ELF-1 (cell line): ENCODE measurements at places on chromosomes 11 and 22.

GRCh38 chr22:43313244-43313889 lies 29.8 kb downstream of the SCUBE1 start:
- no peak for DNase-seq

- no peak for DNase-seq
These were observed 1641.1 kb downstream of the FAM181B start for GRCh38 chr11:81092522-81092921.

- no peak for DNase-seq
These were observed 302.5 kb upstream of the ISX start for GRCh38 chr22:34763496-34763895.

- DNase-seq, result no peak
These were observed 12.6 kb upstream of the FJX1 start for GRCh38 chr11:35605706-35606105.

DNA sequence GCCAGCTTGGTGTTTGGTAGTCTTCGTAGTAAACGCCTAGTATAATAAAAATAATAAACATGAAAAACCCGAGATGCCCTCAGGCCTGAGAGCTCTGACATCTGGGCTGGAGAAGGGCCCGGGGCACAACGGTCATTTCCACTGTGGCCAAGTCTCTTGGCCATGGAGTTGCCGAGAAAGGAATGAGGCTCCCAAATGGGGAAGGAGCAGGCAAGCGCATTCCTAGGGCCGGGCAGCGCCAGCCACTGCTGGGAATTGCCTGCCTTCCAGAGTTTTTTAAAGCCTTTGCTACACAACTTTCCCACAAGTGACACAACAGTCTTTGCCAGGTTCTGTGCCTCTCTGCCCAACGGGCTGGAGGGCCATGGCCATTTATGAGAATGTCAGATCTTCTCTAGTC lies 103.4 kb downstream of the NAV2 start:
- no peak for DNase-seq

GRCh38 chr11:69369210-69369825 lies 75.4 kb downstream of the MYEOV start:
- DNase-seq, result no peak

- no peak for DNase-seq
These were observed 26.7 kb upstream of the PRSS23 start for GRCh38 chr11:86773513-86774252.

DNA sequence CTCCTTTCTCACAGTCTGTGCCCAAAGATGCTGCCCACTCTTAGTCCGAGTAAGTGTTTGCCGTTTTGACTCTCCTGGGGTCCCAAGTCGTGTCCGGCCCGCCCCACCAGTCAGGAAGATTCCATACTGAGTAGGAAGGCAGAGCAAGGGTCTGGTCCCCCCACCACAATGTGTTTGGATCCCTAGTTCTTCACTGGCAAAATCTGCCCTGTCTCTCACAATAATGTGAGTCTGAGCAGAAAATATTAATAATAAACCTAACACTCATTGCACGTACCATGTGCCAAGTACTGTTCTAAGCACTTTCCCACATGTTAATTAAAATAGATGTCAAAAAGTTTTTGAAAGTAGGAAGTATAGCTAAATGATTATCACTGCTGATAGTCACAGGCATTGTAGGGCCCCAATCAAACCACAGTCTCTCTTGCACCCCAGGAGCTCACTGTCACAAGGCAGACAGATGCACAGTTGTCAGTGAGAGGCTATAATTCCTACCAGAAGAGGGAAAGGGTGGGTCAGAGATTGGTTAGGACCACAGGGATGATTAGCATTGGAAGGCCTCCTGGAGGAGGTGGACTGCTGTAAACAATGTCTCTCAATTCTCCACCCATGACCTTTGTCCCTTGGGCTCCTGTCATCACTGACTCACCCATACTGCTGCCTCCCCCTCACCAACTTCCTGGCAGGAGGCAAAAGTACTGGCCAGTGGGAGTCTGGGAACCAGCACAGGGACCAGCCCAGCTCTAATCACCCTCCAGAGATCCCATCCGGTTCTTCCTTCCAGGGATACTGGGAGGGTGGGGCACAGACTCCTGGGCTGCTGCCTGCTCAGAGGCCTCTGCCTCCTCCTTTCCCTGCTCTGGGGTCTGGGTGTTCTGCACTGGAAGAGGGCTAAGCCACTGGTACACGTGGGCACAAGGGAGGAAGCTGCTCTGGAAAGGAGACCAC lies 1.0 kb upstream of the POLD4 start:
- peak; percentile 80 for DNase-seq

DNA sequence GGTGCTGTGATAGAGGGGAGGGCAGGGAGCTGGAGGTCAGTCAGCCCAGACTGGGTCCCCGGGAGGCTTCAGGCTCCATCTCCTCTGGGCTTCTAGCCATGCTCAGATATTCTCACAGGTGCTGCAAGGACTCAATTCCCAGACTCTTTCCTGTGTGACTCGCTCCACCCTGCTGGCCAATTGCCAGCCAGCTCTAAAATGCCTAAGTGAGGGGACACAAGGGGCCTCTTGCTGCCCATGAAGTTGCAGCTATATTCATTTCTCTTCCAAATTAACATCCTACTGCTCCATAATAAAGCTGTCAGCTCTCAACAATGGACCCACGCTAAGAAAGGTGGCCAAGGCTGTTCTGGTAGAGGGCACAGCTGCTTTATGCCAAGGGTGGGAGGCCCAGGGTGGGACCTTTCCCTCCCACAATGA lies 101.5 kb downstream of the PLEKHA7 start:
- DNase-seq, result no peak

DNA sequence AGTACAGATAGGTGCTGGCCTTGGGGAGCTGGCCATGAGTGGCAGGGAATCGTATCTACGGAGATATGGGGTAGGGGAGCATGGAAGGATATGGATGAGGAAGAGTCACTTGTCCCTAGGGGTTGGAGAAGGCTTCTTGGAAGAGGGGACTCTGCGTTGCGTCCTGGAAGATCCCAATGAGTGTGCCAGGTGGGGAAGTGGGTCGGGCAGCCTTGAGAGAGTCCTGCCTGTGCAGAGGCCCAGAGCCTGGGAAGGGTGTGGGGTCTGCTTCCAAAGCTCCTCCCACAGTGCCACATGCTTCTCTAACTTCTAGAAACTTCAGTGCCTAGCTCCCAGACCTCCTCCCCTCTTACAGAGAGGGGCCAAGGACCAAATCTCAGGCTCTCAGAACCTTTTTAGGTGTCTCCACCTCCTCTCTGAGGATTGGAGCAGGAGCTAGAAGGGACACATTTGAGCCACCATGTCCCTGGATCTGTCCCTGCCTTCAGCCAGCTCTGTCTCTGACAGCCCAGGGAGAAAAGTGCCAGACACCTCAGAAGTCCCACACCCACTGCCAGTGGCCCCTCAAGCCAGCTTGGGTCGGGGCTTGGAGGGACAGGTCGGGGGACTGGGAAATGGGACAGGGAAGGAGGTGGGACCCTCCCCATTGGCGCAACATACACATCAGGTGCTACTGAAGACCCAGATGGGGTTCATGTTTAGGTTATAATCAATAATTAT lies 11.0 kb downstream of the RHBDD3 start:
- DNase-seq, result no peak

GRCh38 chr22:44438481-44439131 lies 59.4 kb downstream of the RTL6 start:
- DNase-seq, result no peak

DNA sequence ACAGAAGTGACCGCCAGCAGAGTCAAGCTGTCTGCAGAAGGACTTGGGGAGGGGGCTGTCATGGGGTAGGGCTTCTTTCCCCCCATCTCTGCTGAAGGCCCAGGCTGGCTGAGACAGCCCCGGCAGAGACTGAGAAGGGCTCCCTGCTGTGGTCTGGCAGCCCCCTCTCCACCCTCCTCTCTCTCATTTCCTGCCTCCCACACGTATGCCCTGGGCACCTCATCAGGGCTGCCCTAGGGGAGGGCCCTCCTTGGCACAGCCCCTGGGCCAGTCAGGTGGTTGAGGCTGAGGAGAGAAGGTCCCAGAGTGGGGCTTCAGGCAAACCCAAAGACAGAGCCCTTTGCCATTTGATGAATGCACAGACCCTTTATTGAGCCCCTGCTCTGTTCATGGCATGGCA lies 3.6 kb downstream of the RASD2 start:
- no peak for DNase-seq

DNA sequence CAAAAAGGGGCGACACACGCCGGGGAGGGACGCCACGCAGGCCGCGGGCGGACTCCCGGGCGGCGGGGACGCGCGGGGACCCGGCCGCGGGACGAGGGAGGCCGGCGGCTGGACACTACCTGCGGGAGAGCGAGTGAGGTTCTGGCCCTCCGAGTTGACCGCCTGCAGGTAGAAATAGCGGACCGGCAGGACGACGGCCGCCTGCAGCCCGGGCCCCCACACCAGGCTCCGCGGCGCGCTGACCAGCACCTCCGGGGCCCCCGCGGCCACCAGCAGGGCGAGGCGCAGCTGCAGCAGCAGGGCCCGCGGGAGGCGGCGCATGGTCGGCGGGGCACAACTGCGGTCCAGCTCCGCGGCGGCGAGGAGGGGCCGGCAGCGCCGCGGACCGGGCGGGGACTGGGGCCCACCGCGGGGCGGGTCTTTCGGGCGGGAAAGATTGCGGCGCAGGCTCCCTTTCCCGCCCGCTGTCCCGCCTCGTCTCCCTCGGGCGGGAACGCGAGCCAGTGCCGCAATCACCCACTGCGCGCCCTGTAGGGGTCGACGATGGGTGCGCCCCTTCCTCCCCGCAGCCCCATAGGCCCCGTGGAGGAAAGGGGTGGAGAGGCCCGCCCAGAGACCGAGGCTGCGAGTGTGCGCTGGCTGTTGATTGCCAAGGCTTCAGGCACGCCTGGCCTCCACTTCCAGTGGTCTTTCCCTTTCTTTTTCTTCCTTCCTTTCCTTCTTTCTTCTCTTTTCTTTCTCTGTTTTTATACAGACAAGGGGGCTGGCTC lies at the start of gene POGLUT3:
Gene POGLUT3 (minus strand): TSS at position 339 of the 770 bp plus-strand sequence. CDS start 18 bp downstream, at position 321.
- DNase-seq, result peak; percentile 67

GRCh38 chr11:64524158-64524527 lies 66.9 kb upstream of the SLC22A12 start:
- DNase-seq, result peak; percentile 34

DNA sequence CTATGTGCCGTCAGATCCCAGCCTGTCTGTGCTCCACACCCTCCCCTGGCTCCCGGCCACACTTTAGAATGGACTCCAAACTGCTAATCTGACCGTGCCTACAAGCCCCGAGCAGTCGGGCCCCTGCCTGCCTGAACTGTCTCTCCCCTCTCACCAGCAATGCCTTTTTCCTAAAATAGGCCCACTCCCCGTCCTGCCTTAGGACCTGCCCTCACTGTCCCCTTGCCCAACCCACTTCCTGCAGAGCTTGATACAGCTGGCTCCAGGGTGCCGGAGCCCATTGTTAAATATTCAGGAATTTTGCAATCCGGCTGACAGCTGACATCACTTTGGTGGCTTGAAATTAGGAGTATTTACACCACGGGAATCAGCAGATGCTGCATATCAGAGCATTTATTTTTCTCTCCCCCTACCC lies 21.4 kb downstream of the MN1 start:
- DNase-seq, result peak; percentile 73
